ENCODE measurements at places on chromosomes 7 and 10.

DNA sequence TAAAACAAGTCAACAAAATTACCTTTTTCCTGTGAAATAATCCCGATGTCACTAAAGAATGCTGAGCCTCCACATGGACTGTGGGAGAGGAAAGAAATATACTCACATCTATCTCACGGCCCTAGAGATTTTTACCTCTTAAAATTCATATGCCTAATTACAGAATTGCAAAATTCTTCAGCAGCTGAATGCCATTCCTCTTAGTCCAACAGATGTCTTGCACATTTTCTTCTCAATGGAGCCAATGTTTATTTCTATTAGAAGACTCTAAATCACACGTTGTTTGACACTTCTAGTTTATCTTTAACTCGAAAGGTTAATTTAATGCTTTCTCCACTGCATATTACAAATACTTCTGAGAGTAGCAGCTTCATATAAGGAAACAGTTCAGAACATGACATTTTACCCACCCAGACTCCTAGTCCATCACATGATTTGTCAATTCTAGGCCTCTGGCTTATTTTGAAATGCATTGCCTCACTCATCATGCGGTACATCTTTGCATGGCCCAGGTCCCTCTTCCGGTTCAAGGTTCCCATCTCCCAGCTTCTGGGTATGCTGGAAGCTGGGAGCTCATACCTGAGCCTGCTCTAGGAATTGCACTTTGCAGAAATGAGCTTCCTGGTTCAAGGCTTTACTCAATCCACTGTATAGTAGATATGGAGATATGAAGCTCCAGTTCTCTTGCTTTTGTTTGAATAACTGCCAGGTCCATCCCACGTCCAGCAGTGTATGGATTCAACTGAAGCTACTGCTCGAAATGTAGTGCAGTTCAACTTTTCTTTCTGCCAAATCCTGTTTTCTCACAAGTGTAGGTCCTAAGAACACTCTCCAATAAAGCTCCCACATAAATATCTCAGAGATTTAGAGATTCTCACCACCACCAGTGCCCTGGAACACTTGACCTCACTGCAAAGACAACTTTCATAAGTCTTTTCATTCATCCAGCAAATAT is 306.2 kb downstream of the GPR37 start:
- DNase-seq, result no peak

DNA sequence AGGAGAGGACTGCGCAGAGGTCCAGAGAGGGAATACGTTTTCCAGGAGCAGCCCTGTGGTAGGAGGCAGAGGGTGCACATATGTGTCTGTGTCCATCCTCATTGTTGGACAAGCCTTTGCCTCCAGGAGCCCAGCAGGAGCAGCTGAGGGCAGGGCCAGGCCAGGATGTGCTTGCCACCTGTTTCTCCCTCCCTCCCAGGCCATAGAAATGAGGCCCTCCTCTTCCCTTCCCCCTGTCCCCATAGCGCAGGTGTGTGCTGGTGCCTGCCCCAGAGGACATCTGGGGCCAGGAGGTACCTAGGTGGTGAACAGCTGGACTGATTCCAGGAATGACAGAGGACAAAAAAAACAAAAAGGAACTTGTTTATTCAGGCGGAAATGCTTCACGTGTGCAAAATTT is 10.5 kb upstream of the CXCL12 start:
- no peak for DNase-seq

GRCh38 chr10:19974138-19974537 is 157.9 kb downstream of the PLXDC2 start:
- no peak for DNase-seq

DNA sequence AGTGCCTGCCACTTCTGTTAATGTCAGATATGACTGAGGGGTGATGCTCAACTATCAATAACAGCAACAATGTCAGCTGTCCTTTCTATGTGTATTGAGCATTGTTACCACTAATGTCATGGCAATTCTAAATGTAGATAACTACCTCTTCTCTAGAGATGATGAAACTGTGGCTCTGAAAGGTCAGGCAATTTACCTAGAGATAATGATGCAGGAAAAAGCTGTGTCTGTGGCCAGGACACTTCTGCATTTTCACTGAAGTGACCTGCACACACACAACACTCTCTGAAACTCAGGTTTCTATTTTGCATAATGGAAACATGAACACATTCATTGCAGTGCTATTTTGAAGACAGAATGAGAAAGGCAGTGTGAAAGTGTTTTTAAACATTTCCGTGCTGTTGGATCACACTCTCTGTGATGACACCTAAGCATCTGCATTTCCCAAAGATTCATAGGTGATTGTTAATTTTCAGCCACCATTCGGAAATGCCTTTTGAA is 148.2 kb downstream of the KCND2 start:
- no peak for DNase-seq
